ENCODE measurements at places on chromosomes 4 and X.

- no peak for DNase-seq
Measured at GRCh38 chr4:118344801-118345200, 8.0 kb downstream of the PRSS12 start.

- no peak for DNase-seq
Measured at GRCh38 chrX:103415528-103415927, 39.2 kb downstream of the BEX3 start.

DNA sequence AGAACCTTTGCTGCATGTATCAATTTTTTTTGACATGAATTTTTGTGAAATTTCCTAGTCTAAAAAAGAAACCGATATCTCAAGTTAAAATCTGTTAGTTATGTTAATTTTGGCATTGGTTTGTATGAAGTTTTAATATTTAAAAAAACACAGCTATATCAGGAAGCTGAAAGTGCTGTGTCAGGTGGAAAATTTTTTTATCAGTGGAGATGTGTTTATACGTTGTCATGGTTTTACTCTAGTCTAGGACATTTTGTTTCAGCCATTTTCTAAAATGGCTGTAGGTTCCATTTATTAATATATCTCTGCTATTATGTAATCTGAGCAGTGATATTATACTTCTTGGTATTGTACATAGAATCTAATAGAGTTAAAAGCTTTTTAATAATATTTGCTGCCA, 34.2 kb downstream of the OCRL start:
- no peak for DNase-seq

DNA sequence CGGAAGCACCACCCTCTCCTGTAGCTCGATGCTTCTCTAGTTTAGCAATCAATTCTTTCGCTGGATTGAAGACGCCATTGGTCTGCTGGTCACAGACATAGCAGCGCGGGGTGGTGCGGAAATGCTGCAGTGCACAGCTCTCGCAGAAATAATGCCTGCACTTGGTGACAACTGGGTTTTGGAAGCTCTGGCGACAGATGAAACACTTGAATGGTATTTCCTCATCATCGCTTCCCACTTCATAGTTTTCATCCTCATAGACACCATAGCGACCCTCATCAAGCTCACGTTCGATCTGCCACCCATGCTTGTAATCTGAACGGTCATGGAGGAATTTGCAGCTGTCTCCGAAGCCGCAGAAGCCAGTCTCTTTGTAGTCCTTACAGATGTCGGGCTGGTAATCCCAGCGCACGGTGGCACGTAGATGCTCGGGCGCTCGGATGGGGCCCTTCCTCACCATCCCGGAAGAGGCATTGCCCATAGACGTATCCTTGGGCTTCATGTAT, 854 bp downstream of the RNF113A start:
- DNase-seq: peak; percentile 47

GRCh38 chr4:96356591-96357370, 516.9 kb downstream of the PDHA2 start:
- no peak for DNase-seq

- no peak for DNase-seq
Measured at GRCh38 chr4:576245-576821, at the start of gene TMEM271. TSS of gene TMEM271 (minus strand) at chr4:576295. CDS start at chr4:576062, 233 bp downstream.

GRCh38 chr4:80015407-80016189, 57.4 kb downstream of the ANTXR2 start:
- no peak for DNase-seq

GRCh38 chr4:175326796-175327195, 408.6 kb downstream of the ADAM29 start:
- no peak for DNase-seq

DNA sequence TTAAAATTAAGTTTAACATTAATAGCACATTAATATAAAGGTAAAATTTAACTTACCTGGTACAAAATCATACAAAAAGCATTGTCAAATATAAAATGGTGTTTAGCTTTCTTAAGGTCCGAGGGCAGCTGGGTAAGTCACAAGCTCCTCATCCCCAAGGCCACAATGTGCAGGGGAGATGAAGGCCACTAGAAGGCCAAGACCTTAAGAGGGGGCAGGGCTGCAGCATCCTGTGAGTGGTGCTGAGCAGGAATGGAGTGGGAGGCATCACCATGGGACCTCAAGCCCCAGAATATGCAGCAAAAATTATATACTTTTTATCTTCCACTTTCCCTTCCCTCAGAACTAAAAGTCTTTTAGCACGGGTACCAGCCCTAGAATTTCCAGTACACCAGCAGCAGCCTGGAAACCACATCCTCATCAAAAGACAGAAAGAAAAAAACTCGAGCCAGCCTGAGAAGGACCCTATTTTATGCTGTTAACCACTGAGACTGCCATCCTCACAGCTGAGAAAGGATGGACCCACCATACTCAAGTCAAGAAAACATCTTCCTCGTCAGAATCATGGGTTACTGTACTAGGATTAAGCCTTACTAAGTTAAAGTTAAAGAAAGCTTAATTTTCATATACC, 13.0 kb upstream of the RHOXF2 start:
- no peak for DNase-seq

GRCh38 chr4:54439831-54440243, 210.7 kb downstream of the PDGFRA start:
- DNase-seq: peak; percentile 32

- DNase-seq: no peak
Measured at GRCh38 chr4:73715659-73716058, 24.7 kb upstream of the CXCL8 start.

DNA sequence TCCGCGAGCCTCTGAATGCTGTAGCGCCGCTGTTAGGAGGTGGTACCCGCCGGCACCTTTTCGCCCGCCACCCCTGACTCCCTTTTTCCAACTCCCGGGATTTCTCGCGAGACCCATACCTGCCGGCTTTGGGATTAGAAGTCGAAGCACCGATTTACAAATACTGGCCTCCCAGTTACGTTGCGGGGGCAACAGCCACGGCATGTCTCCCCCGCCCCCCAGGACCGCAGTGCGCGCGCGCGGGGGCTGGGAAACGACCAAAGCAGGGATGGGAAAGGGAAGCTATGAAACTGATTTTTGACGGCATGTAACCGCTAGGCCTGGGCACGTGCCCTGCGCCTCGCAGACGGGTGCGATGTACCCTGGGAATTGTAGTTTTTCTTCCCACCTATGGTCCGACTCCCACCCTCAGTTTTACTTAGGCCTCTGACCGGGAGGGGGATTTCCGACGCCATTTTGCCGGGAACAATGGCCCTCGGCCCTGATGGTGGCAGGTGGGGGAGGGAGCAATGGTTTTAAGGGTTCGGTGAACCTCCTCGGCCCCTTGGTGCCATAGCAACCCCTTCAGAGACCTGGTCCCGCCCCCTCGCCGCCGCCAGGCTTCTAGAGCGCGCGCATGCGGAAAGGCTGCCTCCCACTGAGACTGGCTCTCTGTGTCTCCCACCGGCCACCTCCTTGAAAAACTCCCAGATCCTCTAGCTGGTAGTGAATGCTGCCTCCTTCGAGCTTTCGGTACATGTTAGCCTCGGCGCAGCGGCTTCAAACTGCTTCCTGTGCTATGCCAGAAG, 772 bp upstream of the WNK3 start:
- DNase-seq: peak; percentile 75
